ENCODE measurements at places on chromosomes 13 and 19.

- no peak for DNase-seq
Observed at GRCh38 chr13:39385154-39385553, 217.8 kb downstream of the LHFPL6 start.

DNA sequence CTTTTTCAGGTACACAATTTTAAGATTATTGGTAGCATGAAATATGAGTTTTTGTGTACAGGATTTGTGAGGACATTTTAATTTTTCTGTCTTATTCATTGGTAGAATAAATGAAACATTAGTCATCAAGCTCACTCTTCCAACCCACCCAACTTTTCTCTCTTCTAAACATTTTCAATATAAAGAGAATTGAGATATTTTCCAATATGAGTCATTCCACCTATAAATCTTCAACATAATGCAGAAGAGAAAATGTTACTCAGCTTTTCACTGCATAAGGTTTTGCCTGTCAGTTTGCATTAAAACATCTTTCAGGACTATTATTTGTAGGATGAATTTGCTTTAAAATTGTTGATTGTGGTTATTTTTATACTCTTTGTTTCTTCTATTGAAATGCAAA, 330.7 kb downstream of the PCDH20 start:
- no peak for DNase-seq

- DNase-seq: no peak
Observed at GRCh38 chr13:60347690-60348089, 49.3 kb upstream of the TDRD3 start.

- DNase-seq: no peak
Observed at GRCh38 chr19:2650515-2650914, 52.0 kb downstream of the GNG7 start.

GRCh38 chr13:113567681-113568080, 16.9 kb upstream of the TFDP1 start:
- DNase-seq: no peak

DNA sequence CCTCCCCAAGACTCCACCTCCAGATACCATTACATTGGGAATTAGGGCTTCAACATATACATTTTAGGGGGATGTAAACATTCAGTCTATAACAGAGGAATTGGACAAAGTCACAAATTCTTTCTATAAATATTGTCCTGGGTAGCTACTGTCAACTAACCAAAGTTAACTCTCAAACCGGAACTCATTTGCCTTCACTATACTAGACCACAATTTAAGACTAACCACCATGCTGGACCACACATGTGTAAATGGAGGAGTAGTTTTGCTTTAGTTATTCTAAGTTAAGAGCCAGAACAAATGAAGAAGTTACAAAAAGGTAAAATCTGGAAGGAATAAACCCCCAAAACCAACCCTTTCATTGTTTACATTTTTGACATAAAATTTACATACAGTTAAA, 222.8 kb downstream of the NDFIP2 start:
- no peak for DNase-seq

DNA sequence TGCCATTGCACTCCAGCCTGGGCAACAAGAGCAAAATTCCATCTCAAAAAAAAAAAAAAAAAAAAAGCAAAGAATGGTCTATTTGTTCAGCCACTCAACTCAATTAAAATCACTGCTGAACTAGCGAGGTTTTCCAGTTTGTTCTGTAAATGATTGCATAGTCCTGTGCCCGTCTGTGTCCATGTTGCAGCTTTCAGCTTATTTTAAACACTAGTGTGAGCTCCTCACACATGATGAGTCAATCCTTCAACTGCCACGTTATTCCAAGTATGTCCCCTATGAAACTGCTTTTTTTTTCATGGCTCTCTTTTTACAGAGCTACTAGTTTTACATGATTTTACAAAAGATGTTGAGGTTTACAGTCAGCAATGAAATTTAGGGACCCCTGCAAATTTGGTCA, 12.2 kb downstream of the SUGP2 start:
- no peak for DNase-seq

DNA sequence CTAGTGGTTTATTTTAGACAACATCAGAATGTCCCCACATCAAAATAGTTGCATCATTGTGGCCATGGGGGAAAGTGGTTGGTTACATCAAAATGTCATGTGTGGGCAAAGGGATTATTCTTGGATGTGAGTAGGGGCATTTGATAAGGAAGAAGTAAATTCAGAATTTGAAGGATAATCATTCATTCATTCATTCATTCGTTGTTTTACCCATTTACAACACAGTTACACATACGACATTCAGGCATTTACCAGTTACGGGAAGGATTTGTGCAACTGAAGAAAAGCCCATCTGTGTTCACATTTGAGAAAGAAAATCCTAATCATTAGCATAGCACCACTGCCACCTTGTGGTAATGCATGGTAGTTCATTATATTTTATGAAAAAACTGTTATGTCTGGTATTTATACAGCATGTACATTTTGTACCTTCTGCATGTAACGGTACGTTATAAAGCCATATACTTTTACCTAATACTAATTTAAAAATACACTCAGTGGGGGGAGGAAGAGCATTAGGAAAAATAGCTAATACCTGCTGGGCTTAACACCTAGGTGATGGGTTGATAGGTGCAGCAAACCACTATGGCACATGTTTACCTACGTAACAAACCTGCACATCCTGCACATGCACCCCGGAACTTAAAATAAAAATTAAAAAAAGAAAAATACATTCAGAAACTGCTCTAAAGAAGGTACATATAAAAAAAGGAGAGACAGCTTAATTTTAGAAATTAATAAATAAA, 62.1 kb downstream of the DGKH start:
- DNase-seq: peak; percentile 75

DNA sequence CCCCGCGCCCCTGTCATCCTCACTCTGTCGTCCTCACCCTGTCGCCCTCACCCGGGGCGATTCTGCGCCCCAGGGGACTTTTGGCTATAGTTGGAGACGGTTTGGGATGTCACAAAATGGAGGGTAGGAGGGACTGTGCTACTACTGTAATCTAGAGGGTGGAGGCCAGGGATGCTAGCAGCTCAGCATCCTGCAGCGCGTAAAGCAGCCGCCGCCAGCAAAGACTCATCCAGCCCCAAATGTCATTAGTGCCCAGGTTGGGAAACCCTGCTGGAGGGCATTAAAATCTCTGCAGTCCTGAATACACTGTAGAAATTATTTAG, 362 bp downstream of the ZNF557 start:
- no peak for DNase-seq

DNA sequence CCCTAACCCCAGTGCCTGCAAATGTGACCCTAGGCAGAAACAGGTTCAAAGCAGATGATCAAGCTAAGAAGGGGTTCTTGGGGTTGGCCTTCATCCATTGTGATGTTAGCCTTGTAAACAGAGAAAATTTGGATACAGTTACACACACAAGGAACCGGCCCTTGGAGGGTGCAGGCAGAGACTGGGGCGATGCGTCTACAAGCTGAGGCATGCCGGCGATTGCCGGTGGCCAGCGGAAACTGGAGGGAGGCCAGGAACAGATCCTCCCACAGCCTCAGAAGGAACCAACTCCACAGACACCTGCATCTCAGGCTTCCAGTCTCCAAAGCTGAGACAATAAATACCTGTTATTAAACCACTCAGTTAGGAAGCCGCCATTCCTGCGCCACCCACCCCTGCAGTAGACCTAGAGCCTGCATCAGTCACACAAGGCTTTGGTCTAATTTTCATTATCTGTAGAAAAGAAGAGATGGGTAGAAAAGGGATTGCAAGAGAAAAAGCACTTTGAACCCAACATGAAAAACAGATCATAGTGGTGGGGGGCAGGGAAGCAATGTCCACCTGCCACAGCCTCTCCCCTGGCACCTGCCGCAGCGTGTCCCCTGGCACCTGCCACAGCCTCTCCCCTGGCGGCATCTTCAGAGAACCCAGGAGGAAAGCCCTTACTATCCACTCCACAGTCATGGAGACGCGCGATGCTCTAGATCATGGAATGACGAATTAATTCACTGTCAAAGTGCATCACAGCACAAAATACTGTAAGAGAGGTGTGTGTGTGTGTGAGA, 119.7 kb upstream of the SOX1 start:
- DNase-seq: no peak

Measured in renal cortex interstitium (tissue), 15 donors.